Activated effector memory CD4-positive, alpha-beta T cell treated with Interleukin-2 at 50 U/mL for 16 hours (primary cell): ENCODE measurements at places on chromosomes 11 and 22.

- DNase-seq: no peak
Measured at GRCh38 chr22:36097880-36098279, 62.7 kb downstream of the APOL3 start.

- no peak for DNase-seq
Measured at GRCh38 chr11:69477086-69477485, 4.4 kb upstream of the LINC01488 start.

DNA sequence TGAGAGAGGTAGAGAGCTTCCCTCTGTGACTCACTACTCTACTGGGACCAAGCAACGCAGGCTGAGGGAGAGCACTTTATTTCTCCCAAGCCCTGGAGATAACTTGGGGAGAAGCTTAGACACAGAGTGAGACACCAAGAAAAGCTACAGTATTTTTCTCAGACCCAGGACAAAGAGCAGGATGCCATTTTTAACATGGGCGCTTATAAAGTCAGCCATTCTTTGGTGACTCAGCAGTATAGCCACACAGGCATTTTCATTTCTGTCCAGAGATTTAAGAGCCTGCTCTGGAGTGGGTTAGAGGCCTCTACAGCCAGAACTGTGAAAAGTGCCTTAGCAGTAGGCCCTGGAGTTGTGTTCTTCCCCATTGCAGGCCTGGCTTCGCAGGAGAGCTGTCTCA, 55.0 kb upstream of the GLYAT start:
- no peak for DNase-seq

DNA sequence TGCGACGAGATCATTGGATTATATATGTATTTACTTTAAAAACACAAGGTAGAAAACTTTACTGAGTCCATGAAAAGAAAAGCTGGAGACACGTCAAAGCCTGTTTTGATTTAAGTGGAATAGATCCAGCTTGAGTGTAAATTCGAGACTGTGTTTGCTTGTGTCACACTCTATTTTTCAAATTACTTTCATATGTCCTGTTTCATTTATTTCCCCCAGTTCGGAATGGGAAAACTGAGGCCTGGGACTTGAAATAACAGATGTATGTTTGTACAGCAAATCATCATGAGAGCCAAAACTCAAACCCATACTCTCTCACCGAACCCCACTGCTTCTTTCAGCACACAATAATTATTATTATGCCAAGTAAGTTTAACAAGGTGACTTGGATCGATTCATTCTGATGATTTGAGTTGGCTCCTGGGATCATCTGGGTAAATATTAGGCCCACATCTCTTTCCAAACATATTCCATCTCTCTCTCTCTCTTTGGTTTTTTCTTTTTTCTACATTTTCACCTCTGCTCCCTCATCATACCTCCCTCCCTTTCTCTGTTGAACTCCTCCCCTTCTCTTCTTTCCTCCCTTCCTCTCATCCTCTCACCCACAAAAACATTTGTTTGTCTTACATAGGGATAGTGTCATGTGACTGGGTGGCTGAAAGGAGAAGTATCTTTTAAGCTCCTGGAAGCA, 21.2 kb downstream of the FZD4 start:
- DNase-seq: no peak

GRCh38 chr11:4605057-4605456, 3.0 kb downstream of the TRIM68 start:
- no peak for DNase-seq

DNA sequence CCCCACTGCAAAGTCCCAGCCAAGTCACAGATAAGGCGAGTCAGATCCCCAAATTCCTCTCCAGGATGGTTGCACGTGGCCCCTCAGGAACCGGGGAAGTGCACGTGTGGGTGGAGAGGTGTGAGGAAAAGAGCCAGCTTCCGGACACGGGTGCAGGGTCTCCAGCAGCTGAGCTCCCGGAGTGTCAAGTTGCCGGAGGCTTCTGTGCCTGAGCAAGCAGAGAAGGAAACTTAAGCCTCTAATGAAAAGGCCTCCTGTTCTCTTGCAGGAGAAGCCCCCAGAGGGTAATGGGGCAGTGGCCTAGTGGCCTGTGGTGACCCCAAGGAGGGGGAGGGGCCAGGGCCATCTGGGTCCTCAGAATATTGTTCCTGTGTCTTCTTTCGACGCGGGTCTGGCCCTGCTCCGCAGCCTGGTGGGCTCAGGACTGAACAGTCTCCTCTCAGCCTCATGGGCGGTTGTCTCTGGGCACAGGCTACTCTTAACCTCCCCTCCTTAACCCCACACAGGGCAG, 147.9 kb downstream of the FEZ1 start:
- no peak for DNase-seq

DNA sequence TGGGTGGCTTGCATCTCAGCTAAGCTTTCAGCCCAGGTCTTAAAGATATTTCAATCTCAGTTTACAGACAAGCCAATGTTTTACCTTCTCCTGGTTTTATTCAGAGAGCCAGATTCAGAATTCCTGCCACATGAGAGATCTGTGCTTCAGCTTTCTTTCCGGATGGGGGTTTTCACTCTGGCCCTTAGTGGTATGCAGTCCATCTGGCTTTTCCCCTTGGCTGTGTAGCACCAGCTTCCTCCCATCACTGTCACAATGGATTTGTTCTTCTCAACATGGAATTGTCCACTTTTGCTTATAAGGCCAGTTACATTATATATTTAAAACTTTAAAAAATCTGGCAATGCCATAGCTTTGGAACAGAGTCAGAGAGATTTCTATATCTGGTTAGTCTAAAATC, 303.9 kb downstream of the ETS1 start:
- no peak for DNase-seq

- no peak for DNase-seq
Measured at GRCh38 chr11:86442827-86443226, 68.1 kb downstream of the CCDC81 start.

DNA sequence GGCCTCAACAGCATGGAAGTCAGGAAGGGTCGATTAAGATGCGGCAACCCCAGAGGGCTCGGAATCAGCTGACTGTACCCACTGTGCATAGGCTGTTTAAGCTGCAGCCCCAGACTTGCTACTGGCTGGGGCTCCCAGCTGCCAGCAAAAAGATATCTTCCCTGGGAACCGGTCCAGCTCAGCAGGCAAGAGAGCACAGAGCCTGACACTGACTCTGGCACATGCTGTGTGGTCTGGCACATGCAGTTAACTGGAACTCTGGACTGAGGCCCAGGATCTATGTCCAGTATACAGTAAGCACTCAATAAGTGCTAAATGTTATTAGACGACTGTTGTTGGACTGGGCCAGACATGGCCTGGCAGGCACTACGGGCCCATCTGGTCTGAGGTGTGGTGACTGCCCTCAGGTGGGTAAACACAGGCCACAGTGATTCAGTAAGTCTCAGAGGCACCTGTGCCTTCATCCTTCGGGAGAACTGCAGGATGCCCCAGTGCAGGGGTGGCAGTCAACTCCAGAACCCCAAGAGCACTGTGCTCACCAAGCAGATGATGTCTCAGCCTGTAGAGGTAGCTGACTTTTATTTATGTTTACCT, 87.6 kb downstream of the LARGE1 start:
- no peak for DNase-seq

DNA sequence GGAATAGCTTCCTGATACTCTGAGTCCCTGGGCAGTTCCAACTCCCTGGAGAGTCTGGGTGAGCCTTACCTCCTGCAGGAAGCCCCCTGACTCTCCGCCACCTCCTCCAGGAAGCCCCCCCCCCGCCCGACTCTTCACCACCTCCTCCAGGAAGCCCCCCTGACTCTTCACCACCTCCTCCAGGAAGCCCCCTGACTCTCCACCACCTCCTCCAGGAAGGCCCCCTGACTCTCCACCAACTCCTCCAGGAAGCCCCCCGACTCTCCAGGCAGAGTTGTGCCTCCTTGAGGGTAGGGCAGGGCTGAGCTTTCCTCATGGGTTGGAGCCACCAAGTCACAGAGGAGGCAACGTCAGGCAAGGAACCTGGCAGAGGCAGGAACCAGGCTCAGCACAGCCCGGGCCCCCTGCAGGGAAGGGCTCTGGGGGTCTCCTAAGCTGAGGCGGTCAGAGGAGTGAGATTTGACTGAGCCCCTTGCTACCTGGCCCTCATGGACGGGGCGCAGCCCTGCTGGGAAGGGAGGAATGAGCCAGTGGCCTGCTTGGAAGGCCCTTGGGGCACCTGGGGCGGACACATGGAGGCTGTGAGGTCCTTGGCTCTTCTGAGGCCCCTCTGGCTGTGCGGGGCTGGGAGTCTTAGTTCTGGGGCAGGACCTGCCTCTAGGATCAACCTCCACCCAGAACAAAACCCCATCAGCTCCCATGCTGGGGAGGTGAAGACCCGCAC, 18.1 kb downstream of the MRGPRG start:
- DNase-seq: no peak

DNA sequence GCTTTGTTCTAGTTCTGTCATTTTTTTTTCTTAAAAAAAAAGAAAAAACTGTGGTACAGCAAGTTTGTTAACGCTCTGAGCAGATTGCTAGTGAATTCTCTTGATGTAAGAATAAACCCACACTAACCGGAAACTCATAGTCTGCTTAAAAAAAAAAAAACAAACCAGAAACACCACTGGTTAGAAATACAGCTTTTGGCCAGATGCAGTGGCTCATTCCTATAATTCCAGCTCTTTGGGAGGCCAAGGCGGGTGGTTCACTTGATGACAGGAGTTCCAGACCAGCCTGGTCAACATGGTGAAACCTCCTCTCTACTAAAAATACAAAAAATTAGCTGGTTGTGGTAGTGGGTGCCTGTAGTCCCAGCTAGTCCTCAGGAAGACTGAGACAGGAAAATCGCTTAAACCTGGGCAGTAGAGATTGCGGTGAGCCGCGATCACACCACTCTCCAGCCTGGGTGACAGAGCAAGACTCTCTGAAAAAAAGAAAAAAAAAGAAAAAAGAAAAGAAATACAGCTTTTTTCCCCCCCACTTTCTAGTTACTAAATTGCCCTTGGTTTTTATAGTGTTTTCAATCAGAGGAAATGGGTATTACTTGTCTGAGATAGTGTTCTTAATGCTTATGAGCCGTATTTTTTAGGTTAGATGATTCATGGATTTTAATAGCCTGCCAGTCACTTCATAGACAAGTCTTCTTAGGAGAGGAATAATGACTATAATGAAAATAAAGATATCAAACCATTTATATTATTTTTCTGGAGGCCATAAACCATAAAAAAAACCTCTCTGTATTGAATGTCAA, 222.8 kb downstream of the DDX10 start:
- DNase-seq: no peak

DNA sequence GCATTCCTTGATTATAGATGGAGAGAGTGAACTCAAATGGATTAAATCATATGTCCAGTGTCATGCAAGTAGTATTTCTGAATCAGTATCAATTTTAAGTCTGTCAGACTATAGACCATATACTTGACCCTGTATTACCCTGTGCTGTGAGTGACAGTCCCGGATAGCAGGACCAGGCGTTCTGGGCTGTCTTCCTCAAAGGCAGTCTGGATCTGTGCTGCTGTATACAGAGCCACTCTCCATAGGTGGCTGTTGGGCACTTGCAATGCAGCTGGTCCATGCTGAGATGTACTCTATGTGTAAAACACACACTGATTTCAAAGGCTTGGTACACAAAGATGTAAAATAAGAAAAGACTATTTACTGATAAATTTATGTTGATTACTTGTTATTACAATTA, 294.3 kb downstream of the OPCML start:
- no peak for DNase-seq

- no peak for DNase-seq
Measured at GRCh38 chr22:48574776-48575617, 1252.7 kb downstream of the BRD1 start.

- DNase-seq: no peak
Measured at GRCh38 chr11:11843642-11844041, 1.9 kb downstream of the USP47 start.
